Activated naive CD4-positive, alpha-beta T cell (primary cell): ENCODE measurements at places on chromosomes 2 and 18.

DNA sequence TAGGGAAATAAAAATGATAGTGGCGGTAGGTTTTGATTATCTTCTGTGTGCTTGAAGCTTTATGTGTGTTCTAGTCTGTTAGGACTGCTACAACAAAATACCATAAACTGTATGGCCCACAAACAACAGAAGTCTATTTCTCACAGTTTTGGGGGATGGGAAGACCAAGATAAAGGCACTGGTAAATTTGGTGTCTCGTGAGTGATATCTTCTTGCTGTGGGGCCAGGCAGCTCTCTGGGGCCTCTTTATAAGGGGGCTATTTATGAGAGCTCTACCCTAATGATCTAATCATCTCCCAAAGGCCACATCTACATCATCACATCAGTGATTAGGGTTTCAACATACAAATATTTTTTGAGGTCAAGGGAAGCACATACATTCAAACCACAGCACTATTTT is 86.8 kb upstream of the SPHKAP start:
- no peak for DNase-seq

DNA sequence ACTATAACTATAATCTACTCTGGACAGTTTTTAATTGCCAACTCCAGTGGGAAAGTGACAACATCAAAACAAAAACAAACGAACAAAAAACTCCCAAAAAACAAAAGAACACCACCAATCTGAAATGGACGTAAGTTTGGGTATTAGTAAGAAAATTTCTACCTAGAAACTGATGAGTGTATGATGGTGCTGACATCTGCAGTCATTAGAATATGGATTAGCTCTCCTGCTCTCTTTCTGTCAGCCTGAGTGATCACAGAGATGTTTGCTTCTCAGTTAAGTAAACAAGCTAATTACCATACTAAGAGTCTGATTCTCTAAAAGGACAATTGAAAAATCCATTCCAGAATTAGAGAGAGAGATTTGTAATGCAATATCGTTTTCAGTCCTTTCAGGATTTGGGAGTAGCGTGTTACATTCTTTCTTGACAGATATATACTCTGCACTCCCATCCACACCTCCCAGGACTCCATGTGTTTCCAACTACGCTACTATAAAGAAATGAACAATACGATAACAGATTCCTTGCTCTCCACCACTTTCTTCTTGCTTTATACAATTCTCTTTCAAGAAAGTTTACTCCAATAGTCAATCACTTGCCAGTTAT is 1347.4 kb upstream of the PIK3C3 start:
- DNase-seq: no peak

- no peak for DNase-seq
Observed at GRCh38 chr2:39435234-39435633, 1.9 kb downstream of the MAP4K3 start.

GRCh38 chr2:168208652-168209051 is 38.7 kb downstream of the STK39 start:
- no peak for DNase-seq

DNA sequence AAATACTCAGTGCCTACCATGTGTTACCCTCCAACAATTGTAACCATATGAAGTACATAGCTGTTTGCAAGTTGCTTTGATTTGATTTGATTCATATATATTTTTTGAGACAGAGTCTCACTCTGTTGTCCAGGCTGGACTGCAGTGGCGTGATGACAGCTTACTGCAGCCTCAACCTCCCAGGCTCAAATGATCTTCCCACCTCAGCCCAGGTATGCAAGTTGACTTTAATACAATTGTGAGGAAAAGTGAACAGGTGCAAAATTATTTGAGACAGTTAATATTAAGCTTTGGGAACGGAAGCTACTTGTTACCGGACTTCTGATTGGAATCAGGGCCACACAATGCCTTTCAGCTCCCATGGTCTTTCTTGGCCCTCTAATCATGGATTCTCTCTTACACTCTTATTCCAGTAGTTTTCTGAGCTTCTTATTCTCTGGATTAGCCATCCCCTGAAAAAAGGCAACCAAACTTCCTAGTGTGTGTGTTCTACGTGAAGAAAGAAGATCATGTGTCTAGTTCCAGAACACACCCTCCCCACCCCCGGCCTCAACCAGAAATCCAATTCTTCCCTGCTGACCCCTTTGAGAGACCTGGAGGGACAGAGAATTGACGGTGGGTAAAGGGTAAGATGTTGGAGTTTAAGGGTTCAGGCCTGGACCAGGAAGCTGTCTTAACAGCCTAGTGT is 1.1 kb upstream of the RPL37A start:
- no peak for DNase-seq

GRCh38 chr2:37283207-37283606 is 41.4 kb downstream of the PRKD3 start:
- no peak for DNase-seq

DNA sequence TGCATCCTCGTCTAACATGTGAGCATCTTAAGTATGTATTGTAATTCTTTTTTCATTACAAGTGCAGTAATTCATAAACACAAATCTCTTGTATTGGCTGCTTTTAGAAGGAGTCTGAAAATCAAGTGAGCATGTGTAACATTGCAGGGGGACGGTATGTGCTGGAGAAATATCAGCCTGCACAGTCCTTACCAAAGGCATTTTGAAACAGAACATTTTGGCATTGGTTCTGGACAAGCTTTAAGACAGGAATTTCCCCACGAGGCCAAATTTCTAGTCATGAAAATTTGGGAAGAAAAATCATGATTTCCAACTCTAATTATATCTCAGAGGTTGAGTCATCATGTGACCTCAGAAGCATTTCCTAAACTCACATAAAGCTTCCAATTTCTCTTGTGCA is 24.7 kb upstream of the NRP2 start:
- DNase-seq: no peak

DNA sequence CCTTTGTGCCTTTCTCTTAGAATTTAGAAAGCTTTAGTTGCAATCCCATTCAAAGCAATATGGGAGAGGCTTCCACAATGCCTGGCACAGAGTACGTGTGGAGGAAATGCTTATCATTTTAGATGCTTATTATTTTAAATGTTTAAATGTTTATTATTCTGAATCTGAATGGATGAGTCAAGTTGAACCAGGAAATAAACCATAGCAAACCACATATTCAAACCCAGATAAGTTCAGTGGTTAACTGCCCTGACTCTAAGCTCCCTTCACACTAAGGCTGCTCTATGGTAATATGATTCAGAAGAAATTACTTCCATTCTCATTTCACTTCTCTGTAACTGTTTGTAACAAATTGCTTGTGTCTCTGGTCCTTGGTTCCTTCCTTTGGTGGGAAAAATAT is 5.2 kb upstream of the PPP4R1 start:
- no peak for DNase-seq

GRCh38 chr2:100174026-100174431 is 31.6 kb upstream of the AFF3 start:
- no peak for DNase-seq

DNA sequence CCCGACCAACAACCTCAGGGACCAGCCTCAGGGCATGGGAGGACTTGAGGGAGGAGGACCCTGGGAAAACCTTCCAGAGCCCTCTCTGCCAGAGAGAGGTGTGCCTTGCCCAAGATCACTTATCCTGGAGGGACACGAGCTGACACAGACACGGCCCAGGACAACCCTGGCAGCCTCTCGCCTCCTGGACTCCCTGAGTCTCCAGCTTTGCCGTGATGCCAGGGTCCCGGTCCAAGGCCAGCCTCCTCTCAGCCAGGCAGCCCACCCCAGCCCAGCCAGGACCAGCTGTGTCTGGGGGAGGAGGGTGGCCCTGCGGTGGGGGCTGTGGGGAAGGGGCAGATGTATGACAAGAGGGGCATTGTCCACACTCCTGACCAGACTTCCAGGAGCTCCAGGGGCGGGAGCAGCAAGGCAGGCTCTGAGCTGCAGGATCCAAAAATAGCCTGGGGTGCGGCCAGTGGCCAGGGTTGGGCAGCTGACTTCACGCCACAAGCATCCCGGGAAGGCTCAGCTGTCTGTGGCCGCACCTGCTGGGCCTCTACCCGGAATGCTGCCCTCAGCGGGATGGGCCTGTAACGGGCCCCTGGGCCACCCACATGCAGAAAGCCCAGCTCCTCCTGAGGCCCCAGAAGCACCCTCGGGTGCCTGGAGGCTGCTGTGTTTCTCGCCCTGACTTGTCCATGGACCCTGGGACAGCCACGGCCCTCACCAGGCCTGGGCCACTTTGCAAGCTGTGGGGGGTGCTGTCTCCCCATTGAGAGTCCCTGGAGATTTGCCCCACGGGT is 65.5 kb upstream of the GPC1 start:
- no peak for DNase-seq

- no peak for DNase-seq
Observed at GRCh38 chr2:123563515-123563914, 461.6 kb upstream of the CNTNAP5 start.

DNA sequence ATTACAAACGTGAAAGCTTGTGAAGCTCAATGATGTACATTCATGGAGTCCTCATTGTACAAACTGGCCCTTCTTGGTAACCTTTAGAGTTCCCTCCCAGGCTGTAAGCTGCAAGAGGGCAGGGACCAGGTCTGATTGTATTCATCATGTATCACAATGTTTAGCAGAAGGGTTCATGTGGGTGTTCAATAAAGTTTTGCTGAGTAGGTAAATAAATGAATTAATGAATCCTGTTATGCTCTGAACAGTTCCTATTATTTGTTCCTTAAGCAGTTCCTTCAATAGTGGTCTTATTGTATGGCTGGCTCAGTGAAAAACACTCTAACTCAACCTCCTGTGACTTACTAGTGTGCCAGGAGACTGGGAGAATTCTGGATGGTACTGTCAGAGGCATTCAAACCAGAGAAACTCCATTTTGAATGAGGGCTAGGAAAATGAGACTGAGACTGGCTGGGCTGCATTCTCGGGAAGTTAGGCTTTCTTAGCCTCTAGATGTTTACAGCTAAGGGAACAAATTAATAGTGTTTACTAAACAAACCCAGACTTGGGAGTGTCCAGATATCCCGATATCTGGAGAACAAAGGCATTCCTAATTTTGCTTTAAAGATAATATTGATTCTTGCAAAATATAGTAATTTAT is 1.8 kb upstream of the ACVR1 start:
- no peak for DNase-seq

- no peak for DNase-seq
Observed at GRCh38 chr18:41829647-41830516, 125.2 kb upstream of the PIK3C3 start.

GRCh38 chr18:61554946-61555361 is 221.7 kb downstream of the CDH20 start:
- DNase-seq: no peak

DNA sequence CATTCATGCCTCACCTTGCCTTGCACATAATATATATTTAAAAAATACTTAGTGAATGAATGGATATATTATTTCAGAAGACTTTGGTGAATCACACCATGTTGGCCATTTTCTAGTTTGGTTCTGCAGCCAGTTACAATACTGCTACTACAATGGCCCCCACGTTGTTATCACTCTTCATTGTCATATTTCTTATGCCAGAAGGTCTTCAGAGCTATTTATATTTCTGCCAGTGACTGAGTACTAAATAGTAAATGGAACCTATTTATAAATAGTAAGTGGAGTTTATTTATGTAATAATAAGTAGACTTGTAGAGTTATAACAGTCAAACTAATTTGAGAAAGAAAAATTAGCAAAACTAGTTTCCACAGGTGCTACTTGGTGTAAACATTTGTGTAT is 516.6 kb upstream of the SYT4 start:
- no peak for DNase-seq

GRCh38 chr2:215914777-215915165 is 98.6 kb downstream of the MREG start:
- no peak for DNase-seq

GRCh38 chr18:11989174-11989573 is 7.9 kb downstream of the IMPA2 start:
- no peak for DNase-seq

DNA sequence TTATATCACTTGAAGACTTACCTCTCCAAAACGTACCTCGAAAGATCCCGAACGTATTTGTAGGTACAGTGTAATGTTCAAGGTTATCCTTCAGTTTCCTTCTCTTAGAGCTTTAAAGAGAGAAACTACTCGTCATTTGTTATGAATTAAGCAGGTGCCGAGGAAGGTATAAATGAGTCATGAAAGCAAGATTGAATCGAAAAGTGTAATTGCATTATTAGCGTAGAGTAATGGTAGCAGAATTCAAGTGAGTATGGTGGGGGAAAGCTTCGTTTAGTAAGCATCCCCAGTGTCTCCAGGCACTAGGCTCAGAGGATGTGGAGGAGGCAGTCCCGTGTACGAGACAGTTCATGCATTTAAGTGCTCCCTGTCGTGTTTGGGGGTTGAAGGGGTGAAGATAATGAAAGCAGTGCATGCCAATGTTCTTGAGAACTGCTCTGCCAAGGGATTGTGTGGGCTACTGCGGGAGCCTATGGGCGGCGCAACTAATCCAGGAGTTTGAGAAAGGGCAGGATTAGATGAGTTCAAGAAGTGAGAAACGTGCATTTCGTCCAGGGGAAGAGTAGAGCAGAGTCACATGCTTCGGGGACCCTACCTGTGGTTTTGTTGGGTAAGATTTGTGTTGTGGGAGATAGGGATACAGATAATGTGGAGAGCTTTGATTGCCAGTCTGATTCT is 858 bp downstream of the POLR1B start:
- DNase-seq: no peak

GRCh38 chr18:77970814-77971213 is 721.2 kb downstream of the GALR1 start:
- no peak for DNase-seq
